Foreskin keratinocyte (primary cell): ENCODE measurements at places on chromosomes 12 and 14. TPM values are rescaled to one million over a fixed set of nuclear protein-coding genes. Genes with fewer than 3 reads are reported as not detected.

GRCh38 chr12:88546853-88547252, 33.4 kb downstream of the KITLG start:
- DNase-seq, result no peak

GRCh38 chr12:104494793-104495158, 38.0 kb downstream of the CHST11 start:
- no peak for DNase-seq

- DNase-seq, result no peak
These were observed 184.9 kb downstream of the CAPZA3 start for GRCh38 chr12:18922851-18923250.

The OR4Q3 gene
- not detected in 2 replicates for polyA plus RNA-seq

DNA sequence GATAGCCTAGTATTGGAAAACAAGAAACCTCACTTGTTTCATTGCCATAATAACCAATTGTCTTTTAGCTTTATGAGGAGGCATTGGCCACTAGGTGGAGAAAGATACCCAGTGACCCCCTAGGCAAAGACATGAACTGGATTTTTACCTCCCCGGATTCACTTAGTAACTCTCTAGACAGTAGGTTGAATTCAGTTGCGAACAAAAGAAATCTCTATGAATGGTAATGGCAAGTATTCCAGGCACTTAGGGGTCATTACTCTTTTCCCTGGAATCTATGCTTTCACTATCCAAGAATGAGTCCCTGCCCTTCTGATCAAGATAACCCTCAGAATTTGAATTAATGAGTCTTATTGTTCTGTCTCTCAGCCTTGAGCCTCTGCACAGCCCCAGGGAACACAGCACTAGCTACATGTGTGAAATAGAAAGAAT, 29.5 kb upstream of the RHOJ start:
- DNase-seq, result peak; percentile 82

DNA sequence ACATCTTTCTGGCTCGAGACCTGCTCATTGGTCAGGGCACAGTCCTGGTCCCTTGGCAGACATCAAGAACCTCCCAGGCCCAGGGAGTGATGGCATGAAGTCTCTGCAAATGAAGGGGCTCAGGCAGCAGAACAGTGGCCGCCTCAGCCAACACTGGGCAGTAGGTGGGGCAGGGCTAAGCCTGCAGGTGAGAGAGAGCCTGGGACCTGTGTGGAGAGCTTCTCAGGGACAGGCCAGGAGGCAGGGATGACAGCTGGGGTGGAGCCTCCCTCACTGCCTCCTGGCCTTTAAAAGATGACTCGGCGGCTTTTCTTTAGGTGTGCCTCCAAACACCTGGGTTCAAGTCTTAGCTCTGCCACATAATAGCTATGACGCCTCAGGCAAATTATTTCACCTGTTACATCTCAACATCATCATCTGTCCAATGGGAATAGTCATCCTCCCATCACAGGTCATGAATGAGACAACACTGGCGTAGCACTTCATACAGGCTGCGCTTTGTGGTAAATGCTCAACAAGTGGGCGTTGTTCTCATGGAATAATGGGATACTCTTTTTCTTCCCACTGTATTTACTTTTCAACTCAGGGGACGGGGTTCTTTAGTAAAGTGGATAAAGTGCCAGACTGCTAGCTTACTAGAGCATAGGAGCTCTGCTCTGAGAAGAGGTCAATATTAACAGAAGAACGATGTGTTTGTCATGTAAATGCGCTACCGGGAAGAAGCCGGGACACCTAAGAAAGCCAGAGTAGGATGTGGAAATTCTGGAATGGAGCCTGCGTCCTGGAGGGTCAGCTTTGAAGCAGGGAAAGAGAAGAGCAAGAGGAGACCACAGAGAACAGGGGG, 277.4 kb downstream of the FOXN3 start:
- DNase-seq, result no peak

The TRIAP1 gene
- polyA plus RNA-seq, result 43.8 and 47.6 TPM in 2 replicates

GRCh38 chr12:66653796-66654195, 25.1 kb downstream of the GRIP1 start:
- no peak for DNase-seq

DNA sequence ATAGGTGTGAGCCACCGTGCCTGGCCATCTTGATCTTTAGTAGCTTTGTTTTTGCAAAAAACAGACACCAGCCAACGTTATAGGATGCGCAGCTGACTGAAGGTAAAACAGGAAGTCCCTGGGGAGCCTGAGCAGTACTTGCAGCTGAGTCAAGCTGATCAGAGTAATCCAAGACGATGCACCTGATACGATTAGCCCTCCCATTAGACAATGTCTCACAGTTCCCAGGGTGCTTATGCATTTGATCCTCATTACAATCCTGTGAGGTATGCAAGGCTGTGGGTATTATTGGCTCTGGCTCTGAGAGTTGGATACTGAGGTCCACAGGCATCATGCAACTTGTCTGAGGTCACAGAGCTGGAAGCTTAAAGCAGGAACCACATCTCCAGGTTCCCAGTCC, 8.1 kb downstream of the KRT18 start:
- no peak for DNase-seq

- no peak for DNase-seq
These were observed 108.5 kb downstream of the PHLDA1 start for GRCh38 chr12:75922944-75923642.

The CISTR gene
- not detected in 2 replicates for polyA plus RNA-seq

GRCh38 chr12:95337146-95337545, 119.5 kb downstream of the VEZT start:
- DNase-seq, result no peak

DNA sequence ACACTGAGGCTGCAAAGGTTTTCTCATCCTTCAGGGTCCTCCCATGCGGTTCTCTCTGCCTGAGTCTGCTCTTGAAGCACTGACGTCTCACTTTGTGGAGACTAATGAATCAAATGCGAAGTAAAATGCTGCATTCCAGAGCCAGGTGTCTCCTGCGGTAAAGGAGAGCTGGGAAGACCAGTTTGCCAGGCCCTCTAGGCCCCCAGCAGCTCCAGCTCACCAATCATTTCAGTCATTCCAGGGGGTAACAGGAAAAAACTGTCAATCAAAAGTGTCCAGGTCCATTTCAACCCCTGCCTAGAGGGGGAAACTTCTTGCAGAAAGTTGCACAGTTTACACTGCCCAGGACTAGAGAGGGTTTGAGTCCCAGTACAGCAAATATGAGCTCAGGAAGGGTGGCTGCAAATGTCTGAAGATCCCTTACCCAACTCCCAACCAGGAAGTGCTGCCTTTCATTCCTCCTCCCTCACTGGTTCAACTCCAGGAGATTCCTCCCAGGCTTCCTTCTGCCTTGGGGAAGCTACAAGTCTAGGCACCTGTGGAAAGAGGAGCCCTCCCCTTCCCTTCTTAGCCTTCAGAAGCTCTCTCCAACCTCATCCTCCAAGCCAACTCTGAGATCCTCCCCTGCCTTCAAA, 2.7 kb upstream of the NXPH4 start:
- DNase-seq, result peak; percentile 51

DNA sequence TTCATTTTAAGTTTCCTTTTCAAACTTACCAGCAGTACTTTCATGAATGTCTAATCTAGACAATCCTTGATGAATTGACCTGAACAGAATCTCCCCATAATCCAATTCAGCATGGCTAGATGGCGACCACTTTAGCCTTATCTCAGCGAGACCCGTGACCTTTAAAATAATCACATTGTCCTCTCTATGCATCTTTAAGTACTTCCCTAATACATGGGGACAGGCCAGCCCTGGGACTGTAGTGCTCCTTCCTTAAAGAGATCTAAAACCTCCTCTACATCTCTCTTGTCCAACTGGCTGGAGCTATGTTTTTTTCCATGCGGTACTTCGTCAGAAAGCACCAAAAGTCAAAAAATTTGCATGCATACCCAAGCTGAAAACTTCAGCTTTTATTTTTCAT, 746.0 kb downstream of the VRK1 start:
- DNase-seq, result no peak

The TCTN2 gene
- 4.6 TPM in 2 replicates for polyA plus RNA-seq

DNA sequence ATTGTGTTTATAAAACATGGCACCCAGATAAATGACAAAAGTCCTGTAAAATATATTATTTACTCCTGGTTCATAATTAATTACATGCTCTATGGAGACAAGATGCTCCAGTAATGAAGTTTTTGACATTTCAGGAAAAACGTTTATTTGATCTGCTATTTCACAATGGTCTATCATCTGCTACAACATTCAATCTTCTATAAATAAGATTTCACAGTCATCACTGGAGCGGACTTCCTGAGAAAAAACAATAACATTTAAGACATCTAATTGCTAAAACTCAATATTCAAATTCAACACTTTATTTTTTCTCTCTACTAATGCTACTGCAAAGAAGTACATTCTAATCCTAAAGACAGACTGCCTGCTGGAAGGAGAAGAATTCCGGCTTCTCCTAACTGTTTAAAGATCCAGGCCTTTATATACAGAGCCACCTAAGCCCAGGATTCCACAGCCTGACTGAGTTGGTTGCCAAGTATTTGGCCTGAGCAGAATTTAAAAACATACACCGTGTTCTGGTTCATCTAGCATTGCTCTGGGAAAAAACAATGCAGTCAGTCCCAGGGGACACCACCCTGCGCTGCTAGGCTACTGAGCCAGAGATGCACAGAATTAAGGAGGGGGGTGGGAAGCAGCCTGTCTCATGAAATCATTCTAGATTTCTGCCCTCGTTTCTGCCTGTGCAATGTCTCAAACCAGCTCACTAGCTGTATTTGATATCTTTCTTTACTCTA, 58.0 kb downstream of the TMTC1 start:
- no peak for DNase-seq

The NFATC4 gene
- 13.1 and 21.1 TPM in 2 replicates for polyA plus RNA-seq

- no peak for DNase-seq
These were observed 121.5 kb downstream of the CALM1 start for GRCh38 chr14:90518069-90518940.

DNA sequence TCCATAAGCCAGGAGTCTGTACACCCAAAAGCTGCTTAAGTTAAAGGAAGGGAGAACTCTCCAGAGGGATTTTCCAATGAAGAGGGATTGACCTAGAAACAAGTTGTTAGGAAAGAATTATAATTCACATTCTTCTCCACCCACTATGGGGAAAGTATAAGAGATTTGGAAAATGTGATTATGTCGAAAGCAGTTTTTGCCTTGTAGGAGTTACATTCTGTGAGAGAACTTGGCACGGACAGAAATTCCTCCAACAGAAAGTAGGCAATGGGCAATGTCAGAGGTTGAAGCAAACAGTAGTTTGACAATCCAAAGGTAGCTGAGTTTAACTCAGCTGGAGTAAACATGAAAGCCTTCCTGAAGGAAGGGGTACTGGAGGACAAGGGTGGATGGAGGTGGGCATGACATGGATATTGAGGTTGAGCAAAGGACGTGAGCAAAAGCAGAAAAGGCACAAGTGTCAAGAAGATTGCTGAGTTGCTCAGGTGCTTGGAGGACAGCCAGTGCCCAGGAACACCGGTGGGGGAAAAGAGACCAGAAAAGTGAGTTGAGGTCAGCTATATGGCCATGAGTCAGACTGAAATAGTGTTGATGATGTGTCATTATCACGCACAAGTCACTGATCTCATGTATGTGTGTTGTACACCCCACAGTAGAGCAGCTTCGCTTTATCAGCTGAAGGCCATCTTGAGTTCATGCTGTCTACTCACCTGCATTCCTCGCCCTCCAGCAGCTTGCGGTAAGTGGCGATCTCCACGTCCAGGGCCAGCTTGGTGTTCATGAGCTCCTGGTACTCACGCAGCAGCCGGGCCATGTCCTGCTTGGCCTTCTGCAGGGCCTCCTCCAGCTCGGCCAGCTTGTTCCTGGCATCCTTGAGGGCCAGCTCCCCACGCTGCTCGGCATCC, 4.0 kb downstream of the KRT5 start:
- peak; percentile 83 for DNase-seq

DNA sequence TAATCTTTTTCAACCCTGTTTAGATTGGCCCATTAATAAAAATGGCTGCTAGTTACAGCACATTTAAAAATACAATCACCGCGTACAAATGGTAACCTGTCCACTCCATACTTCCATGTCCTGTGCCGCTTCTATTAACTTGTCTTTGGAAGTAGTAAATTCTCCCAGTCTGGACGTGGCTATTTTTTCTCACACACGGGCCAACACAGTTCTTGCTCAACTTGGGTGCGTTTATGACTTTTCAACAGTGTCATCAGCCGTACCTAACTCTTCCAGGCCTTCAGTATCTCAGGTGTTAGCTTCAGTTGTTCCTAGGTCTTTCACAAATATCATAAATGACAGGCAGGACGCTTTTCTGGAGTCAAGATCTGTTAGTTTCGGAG, 475 bp upstream of the PCNX1 start:
- DNase-seq, result no peak
